ENCODE measurements at places on chromosomes 12 and 14.

DNA sequence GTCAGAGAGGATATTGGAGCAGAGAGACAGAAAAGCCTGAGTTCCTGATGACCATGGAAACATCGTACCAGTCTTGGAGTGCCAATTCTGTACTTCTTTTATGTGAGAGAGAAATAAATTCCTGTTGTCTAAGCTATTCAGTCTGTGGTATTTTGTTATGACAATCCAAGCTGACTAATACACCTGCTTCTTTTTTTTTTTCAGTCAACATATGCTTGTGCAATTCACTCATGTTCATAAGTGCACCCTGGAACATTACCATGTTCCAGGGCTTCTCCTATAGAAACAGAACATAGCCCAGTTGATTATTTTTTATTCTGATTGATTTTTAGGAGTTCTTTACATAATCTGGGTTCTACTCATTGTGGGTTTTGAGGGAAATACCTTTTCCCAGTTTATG, 1.7 kb upstream of the CHPT1 start:
- no peak for DNase-seq

DNA sequence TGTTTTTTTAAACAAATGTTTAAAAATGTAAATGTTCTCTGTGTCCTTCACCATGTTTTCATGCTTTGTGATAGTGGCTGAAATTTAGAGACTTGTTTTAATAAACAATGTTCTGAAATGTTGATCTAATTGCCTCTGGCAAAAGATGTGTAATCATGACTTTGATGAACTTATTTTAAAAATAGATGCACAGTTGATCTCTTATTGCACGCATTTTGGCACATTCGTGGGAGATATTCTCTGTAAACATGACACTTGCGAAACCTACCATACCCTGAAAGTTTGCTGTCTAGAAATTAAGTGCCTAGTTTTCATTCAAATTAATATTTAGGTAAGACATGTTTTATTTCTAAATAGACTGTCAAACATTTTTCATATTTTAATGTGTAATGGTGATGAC, 119.7 kb upstream of the DNM1L start:
- no peak for DNase-seq

GRCh38 chr14:52299692-52300278, 14.3 kb upstream of the PTGER2 start:
- DNase-seq, result no peak

- DNase-seq, result no peak
Measured at GRCh38 chr12:16939871-16940306, 333.9 kb upstream of the LMO3 start.

- DNase-seq, result no peak
Measured at GRCh38 chr12:23204933-23205778, 580.2 kb downstream of the ETNK1 start.

DNA sequence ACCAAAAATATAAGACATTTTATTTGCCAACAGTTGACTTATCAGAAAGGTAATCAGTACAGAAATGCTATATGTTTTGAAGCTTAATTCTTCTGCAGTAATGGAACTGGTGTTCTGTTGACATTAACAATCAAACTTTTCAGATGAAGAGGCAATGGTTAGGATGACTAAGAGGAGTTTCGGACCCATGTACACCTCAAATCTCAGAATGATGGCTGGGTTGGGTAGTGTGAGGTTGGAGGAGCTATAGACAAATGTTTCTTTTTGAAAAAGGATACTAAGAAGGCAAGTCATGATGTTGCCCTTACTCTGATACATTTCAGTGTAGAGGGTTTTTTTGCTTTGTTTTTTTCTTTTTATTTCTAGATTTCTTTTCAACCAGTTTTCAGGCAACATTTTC, 66.9 kb downstream of the KNTC1 start:
- DNase-seq, result no peak

DNA sequence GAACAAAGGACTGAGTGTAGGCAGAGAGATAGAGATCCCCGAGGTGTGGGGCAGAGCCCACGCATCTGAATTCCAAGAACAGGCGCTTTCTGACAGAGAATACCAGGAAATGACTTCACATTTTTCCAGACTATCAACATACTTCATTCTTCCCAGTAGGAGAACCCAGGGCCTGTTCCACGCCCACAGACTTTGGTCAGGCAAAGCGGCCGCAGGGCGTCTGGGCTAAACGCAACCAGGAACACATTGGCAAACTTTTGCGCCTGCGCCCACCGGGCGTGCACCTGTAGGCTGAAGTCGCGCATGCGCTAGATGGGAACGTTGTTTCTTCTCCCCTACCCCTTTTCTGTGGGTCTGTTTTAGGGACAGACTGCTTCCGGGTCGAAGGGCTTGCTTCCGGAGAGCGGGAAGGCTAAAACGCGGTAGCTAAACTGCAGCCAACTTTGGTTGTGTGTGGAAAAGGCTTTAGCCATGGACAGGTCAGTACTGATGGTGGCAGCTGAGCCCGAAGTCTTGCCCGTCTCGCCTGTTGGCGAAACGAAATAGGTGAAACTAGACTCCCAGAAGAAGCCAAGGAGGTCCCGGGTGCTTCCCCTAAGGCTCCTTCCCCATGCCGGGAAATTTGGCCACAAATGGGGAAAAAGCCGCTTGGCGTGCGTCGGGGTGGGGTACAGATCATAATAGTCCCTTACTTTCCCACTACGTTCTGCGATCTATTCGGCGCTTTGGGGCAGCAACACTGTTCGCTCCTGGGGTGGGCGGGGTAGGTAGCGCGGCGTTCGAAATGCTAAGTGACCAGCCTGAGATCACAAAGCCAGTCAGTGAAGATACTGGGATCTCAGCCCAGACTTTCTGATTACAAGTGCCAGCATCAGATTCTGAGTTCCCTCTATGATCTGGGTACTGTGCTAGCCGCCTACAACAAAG, at the start of gene NUP107:
TSS of gene NUP107 (plus strand) at position 384 of the 927 bp plus-strand sequence. CDS start at position 472, 88 bp downstream.
- DNase-seq, result peak; percentile 97

DNA sequence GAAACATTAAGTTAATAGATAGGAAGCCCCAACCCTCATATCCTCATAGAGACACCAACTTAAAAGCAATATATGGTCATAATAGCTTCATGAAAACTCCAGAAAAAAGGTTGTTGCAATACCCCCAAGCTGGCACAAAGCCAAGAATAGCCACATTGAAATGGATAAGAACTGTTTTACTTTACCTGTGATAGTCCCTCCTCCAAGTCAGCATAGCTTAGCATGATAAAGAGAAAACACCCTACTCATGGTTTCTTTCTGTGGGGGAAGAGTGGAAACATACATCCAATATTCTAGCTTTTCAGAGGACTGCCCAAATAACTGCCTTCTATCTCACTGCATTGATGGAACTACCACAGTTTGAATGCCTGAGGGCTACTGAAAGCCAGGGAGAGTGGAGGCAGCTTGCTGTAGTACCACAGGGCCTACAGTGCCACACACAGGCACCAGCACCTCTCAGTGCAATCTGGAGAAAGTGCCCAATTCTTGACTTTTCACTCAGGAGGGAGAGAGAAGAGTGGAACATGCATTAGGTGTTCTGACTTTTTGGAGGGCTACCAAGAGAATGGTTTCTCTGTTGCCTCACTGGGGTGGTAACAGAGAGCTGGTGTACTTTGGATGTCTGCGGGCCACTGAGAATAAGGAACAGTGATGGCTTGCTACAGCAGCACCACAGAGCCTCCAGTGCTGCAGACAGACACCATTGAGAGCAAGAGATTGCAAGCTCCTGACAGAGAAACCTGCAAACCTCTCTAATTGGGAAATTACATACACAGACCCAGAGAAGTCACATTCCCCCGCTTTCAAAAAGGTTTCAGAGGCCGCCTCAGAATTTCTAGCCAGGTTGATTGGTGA, 157.1 kb upstream of the GARIN2 start:
- no peak for DNase-seq

DNA sequence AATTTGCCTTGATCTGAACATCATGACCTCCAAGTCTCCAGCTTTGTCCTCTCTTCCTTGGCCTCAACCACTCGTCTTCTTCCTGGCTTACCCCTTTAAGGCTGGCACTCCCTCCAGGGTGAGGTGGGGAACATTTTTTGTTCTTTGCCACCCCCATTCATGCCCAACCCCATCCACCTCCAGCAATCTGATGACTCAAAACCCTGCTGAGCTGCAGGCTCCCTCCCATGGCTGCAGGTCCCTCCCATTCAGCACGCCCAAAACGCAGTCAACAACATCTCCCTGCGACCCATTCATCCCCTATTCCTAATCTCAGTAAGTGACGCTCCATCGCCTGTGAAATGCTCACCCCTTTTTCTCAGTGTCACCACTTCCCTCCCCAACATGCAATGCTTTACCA, 138.8 kb upstream of the PRMT8 start:
- no peak for DNase-seq

DNA sequence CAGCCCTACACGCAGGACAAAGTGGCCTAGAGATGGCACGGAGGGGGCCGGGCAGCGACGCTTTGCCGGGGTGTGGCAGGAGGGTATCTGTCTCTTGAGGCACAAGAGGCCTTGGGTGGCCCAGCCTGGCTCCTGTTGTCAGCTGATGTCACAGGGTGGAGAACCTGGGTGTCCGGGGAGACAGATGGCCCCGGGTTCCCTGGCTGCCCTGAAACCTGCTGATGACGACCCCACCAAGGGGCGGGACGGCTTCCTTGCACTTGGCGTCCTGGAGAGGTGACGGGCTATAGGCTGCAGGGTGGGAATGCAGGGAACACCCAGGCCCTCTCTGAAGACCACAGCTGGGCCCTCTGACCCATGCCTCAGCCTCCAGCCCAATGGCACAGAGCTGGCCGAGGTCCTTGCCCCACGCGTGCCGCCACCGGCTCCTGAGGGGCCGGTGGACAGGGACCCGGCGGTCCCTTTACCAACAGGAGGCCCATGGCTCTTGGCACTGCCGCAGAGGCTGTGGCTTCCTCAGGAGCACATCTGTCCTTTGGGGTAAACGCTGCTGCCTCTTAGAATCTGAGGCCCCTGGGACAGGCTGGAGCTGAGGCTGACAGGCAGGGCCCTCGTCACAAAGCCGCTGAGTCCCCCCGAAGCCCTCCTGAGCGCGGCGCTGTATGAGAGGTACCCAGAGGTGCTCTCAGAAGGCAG, 16.4 kb downstream of the TRMT61A start:
- DNase-seq, result no peak

- DNase-seq, result no peak
Measured at GRCh38 chr12:32110942-32111341, 4.3 kb downstream of the BICD1 start.

GRCh38 chr12:17278946-17279345, 673.0 kb upstream of the LMO3 start:
- no peak for DNase-seq

DNA sequence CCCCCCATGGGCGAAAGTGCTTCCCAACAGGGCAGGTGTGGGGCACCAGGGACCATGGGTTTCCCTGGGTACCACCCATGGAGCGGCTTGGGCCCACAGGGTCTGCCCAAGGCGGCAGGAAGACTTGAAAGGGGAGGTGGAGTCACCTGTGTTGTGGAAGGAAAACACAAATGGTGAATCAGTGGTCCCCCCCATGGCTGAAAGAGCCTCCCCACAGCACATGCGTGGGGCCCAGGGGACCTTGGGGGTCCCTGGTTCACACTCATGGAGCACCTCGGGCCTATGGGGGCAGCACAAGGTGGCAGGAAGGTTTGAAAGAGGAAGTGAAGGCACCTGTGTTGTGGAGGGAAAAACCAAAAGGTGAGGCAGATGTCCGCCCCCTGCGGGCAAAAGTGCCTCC, 581.9 kb downstream of the ALG10 start:
- DNase-seq, result no peak

DNA sequence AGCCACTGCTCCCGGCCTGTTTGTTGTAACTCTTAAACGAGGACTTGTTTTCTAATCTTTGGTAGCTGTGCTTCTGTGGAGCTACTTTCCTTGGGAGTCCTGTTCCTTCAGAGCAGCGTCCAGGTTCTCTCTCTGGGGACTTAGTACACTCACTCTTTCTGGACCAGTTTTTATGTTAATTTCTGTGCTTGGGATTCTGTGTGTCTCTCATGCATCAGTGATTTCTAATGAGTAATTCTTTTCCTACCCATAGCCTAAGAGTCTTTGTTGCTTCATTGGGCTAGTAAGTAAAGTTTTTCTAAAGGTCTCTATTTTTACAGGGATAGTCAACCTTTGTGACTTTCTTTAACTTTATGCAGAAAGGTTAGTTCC, 289.3 kb downstream of the FBXL14 start:
- DNase-seq, result no peak

- no peak for DNase-seq
Measured at GRCh38 chr14:102321456-102322422, 2.2 kb downstream of the ZNF839 start.

GRCh38 chr12:2494486-2495192, 300.1 kb upstream of the FKBP4 start:
- DNase-seq, result no peak

DNA sequence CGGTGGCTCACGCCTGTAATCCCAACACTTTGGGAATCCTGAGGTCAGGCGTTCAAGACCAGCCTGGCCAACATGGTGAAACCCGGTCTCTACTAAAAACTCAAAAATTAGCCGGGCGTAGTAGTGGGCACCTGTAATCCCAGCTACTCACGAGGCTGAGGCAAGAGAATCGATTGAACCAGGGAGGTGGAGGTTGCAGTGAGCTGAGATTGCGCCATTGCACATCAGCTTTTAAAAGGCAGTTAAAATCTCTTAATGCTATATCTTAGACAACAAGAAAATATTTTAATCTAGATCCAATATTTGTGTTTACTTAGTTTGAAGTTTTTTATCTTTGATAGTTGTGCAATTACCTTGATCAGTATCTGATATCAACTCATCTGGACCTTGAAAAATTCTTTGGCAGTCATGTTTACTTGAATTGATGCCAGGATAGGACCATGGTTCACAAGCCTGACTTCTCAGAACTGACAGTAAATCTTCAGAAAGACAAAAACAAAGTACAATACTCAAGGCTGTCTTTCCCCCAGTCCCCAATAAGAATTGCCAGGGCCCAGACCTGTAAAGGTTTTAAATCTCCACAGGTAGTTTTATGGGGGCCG, 135.0 kb upstream of the AEBP2 start:
- DNase-seq, result no peak

- no peak for DNase-seq
Measured at GRCh38 chr12:15770021-15770420, 19.2 kb downstream of the EPS8 start.

DNA sequence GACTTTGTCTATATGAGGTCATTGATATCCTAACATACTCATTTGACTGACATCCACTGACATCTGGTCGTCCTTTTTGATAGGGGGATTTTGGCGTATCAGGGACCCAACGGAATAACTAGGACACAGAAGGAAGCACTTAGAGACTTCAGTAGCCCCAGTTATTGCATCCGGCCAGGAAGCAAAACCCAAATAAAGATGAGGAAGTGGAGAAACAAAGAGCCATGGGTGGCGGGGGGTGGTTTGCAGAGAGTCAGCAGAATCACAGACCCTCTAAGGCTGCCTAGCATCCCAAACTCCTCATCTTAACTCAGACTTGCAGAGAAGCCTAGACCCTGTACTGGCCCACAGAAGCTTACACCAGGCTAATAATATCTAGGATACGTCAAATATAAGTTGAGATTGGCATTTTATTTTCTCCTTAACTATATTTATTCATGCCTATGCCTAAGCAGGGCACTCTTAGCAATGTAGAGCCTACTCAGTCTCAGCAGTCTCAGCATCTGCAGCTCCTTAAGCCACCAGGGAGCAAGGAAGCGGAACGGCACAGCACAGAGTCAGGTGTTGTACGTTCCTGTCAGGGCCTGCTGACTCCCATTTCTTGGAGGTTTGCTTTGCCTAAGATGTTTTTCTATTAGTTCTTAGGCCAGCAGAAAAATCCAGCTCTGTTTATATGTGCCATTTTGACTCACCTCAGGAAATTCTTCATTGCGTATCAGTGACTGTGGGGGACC, 45.1 kb downstream of the KCNA1 start:
- no peak for DNase-seq

GRCh38 chr12:59408431-59408830, 187.4 kb upstream of the SLC16A7 start:
- DNase-seq, result no peak

GRCh38 chr12:84047881-84048280, 864.7 kb downstream of the SLC6A15 start:
- no peak for DNase-seq
